ENCODE measurements at places on chromosomes 5 and 9. TPM values are rescaled to one million over a fixed set of nuclear protein-coding genes. Genes with fewer than 3 reads are reported as not detected.
A peak's percentile ranks its signal among the peaks of the same experiment; 100 is the strongest.

Gene ENTR1
- 44.6 TPM for polyA plus RNA-seq

Gene GPR151
- not detected for polyA plus RNA-seq

- no peaks in the 10 kb centered on the region for H3K36me3 ChIP-seq
- H3K4me3 ChIP-seq, result no peak overlapping the region
- H3K4me1 ChIP-seq, result no peaks in the 10 kb centered on the region
- no peak overlapping the region for H3K27ac ChIP-seq
- DNase-seq, result peak; percentile 39
- no peaks in the 10 kb centered on the region for H3K27me3 ChIP-seq
These were observed 22.1 kb upstream of the TPD52L3 start for GRCh38 chr9:6305954-6306563.

- no peak overlapping the region for H3K4me3 ChIP-seq
- no peaks in the 10 kb centered on the region for H3K27me3 ChIP-seq
- H3K36me3 ChIP-seq, result no peaks in the 10 kb centered on the region
- no peak for DNase-seq
- peaks cover 7% of the 10 kb centered on the region for H3K4me1 ChIP-seq
These were observed 139.6 kb downstream of the SCAMP1 start for GRCh38 chr5:78500028-78500427.

GRCh38 chr5:76225336-76225735, 142.2 kb downstream of the SV2C start:
- no peaks in the 10 kb centered on the region for H3K27me3 ChIP-seq
- H3K36me3 ChIP-seq, result no peaks in the 10 kb centered on the region
- no peak overlapping the region for H3K4me3 ChIP-seq
- DNase-seq, result no peak

All from lung (tissue), 17 donors.